ENCODE measurements at places on chromosomes 11 and 22.

GRCh38 chr11:66907751-66908630 is 50.2 kb downstream of the PC start:
- no peak for ATAC-seq

DNA sequence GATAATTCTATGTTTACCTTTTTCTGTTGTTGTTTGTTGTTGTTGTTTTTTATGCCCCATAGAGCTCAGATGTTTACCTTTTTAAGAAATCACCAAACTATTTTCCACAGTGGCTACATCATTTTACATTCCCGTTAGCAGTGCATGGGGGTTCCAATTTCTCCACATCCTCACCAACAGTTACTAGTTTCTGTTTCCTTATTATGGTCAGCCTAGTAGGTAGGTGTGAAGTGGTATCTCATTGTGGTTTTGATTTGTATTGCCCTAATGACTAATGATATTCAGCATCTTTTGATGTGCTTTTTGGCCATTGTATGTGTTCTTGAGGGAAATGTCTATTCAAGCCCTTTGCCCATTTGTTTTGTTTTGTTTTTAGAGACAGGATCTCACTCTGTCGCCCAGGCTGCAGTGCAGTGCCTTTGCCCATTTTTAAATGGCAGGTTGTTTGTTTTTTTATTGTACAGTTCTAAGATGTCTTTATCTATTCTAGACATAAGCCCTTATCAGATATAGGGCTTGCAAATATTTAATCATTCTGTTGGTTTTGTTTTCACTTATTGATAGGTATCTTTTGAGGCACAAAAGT is 27.5 kb downstream of the CHEK2 start:
- ATAC-seq, result no peak

DNA sequence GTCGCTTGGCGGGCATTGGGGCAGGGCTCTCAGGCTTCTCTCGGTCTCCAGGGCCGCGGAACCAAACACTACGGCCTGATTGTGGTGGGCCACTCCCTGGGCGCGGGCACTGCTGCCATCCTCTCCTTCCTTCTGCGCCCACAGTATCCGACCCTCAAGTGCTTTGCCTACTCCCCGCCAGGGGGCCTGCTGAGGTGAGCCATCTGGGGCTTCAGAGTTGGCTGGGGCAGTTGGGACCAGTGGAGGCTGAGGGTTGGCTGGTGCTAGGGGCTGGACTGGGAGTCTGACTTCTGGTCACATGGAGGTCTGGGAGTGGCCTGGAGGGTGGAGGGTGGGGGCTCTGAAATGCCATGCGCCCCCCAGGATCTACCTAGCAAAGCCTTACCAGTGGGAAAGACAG is 15.3 kb upstream of the MYRF start:
- no peak for ATAC-seq

- no peak for ATAC-seq
Observed at GRCh38 chr22:31350410-31350863, 4.3 kb upstream of the PATZ1 start.

DNA sequence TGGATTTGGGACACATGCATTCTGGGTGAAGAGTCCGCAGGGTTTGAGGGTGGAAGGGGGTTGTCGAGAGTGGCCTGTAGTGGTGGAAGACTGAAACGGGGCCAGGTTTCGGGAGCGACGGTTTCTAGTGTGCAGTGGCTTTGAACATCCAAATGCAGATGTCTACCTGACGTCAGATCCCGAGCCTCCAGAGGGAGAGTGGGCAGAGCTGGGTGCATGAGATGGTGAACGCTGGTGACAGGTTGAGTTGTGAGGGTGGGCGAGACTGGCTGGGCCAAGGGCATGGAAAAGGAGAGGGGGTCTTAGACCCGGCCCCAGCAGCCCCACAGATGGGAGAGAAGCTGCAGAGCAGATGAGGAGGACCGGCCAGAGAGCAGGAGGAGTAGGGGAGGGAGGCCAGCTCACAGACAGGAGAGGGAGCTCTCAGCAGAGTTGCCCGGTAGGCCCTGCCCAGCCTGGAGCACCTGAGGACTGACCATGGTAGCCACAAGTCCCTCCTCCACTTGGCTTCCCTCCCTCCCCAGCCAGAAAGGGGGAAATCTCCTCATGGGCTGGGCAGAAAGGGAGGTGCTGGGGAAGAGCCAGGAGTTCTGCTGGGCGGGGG is 14.2 kb downstream of the KCNJ4 start:
- no peak for ATAC-seq

DNA sequence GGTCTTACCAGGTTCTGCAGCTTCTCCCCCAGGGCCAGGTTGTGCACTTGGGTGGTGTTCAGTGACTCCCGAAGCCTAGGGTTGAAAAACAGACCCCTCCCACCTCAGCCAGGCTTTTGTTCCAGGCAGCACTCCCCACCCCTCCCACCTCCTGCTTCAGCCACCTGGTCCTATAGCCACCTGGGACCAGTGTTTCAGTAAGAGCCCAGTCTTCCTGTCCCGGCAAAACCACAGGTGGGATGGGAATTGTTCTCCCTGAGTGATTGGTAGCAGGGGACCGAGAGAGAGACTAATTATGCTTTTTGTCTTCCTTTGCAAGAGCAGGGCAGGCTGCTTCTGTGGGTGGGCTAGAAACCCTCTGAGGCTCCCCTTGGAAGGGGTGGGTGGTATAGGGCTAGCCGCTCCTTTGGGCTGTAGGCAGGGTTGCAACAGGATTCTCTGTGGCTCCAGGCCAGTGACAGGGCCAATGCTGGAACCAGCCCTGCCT is 8.5 kb upstream of the NAALADL1 start:
- ATAC-seq, result no peak

DNA sequence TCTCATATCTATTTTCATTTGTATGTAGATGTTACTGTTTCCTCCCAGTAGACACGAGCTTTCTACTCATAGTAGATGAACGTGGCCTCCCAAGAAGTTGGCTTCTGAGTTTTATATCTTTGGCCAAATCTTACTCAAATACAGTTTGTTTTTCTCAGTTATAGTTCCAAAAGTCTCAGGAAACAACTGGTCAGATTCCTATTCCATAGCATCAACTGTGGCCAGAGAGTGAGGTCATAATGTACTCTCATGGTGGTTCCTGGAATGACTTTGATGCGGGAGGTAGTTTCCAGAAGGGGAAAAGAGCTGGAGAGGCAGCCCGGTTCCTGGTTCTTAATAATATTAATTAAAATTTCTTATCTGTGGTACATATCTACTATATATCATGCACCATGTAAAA is 77.3 kb downstream of the SLC17A6 start:
- ATAC-seq, result no peak

DNA sequence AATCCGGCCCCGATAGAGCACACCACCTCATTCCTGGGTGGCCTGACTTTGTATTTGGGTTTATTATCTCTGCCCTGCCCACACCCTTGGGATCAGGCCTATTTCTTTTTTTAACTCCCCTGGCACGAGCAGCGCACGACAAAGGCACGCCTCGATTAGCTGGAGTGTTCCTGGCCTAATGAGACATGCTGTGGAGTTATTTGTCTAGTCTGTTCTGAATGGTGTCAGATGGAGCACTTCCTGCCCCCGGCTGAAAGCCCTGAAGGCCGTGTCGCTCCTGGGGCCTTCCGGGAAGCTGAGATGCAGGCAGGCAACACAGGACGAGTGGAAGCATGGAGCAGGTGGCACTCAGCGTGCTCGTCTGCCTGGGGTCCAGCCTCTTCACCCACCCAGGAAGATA is 47.1 kb downstream of the LARGE1 start:
- no peak for ATAC-seq

- no peak for ATAC-seq
Observed at GRCh38 chr11:44316659-44317240, 6.8 kb upstream of the ALX4 start.

DNA sequence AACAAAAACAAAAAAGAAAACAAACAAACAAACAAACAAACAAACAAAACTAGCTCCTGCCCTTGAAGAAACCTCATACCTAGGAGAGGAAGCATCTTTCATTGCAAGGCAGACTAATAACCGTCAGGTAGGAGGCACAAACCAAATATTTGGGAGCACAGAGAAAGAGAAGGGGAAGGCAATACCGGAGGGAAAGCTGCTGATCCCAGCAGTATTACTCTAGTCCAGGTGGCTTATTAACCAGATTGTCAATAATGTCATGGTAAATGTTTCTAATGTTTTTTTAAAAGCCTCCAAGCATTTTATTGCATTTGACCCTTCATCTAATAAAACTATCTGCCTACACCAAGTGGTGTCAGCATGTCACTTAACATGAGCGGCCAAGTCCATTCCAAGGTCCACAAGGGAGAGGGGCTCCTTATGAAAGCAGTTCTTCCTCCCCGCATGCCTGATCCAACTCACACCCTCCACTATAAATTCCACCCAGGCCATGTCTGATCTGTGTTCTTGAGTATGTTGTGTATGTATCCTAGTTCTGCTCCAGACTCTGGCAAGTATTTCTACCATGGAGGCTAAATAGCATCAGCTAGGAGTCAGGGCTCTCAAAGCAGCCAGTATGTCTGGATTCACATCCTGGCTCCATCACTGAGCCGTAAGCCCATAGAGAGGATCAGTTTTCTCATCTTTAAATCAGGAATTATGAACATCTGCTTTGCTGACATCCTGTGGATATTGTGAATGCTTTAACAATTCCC is 208.1 kb upstream of the TENM4 start:
- no peak for ATAC-seq

DNA sequence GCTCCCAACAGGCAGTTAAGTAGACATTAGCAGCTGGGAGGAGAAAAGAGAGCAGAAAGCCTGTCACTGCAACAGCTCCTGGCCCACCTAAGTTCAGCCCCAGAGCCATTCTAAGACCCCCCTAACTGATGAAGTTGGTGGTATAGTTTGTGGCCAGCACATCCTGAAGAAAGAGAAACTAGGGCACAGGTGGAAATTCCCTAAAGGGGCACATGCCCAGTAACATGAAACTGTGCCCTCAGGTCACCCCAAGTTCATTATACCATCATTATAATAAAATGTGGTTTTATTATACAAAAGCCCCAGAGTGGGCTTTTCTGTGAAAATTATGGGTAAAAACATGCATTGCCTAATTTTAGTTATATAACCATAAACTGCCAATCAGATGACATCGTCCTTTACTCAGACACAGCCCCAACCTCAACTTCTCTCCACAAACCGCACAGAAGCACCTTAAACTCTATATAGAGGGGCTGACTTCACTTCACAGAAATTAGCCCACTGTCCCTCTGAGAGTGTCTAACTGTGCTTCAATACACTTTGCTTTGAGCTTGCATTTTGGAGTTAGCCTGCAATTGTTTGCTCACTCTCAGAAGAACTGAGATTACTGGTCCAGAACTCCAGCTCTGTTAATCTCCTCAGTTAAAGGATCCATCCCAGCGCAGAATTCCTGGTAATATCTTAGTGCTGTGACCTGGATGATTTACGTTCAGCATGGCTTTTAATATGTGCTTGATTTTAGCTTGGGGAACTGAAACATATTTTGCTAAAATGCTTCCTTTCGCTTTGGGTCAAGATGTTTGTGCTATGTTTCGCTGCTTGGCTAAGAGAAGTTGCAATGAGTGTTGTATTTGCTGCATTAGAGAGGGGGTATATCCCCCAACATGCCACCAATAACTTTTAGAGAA is 1.8 kb upstream of the APOL3 start:
- ATAC-seq, result peak; percentile 84

DNA sequence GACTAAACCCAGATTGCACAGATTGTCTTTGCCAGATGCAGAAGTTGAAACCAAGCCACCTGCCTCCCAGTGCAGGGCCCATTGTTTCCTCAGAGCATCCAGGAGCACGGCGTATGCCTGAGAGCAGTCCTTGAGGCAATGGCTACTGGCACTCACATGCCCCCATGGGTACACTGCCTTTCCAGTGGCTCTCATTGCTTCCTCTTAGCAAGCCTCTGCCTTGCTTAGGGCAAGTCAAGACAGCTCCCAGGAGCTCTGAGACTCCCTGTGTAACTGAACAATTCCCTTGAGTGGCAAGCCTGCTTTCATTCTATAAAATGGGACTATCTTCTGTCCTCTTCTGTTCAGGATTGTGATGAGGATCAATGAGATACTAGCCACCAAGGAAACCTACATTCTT is 4.1 kb downstream of the SYTL2 start:
- ATAC-seq, result no peak

DNA sequence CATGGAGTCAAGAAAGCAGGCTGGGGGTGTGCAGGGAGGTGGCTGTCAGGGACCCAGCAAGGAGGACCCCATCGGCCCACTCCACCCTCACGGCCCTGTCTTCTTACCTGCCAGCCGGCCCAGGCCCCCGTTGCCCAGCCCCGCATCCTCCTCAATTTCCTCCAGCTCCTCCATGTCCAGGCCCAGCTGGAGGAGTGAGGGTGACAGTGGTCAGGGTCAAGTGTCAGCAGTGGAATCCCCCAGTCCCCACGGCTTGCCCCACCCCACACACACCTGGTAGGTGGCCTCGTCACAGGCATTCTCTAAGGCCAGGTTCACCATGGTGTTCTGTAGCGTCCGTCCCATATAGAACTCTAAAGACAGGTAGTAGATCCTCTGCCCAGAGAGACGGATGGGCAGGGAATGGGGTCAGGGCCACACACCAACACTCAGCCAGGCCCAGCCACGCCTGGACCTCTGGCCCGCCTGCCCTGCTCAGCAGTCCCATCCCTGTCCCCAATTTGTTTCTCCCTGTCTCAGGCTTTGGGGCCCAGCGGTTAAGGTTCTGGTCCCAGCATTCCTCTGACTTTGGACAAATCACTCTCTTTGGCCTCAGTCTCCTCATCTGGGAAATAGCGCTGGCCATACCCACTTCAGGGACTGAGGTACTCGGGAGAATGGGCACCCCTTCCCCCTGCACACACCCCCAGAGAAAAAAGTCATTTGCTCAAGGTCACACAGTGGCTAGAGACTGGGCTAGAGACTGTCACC is 1.3 kb downstream of the PYGM start:
- no peak for ATAC-seq

DNA sequence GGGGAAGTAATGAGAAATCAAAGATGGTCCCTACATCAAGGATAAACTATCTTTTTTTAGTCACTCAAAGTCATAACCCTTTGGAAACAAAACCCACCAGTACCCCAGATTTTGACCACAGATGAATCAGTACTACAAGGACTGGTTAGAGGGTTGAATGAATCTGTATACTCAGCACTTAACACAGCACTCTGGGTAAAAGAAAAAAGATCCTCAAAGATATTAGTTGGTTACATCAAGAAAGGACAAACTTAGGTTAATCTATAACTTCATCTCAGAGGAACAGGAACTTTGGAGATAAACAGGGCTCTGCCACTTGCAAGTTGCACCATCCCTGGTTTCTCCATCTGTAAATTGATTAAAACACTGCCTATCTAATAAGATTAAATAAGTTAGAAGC is 18.8 kb downstream of the SC5D start:
- ATAC-seq, result no peak

DNA sequence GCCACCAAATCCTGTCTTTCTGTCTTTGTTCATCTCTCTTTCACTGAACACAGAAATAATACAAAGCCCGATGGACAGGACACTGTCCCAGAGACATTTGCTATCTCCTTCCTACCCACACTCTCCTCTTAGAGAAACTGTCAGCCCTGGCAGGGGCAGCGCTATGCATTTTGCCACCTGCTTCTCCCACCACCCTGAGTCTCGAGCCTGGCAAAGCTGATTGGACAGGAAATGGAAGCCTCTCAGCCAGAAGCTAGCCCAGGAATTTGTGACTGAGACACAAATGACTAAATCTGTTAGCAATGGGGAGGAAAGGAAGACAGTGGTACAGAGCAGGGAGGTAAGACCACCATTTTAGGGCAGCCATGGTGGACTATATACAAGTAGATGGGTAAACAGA is 14.9 kb upstream of the GALNT18 start:
- no peak for ATAC-seq
